HT-29 (cell line): ENCODE measurements at places on chromosomes 6 and 20. TPM values are rescaled to one million over a fixed set of nuclear protein-coding genes. Genes with fewer than 3 reads are reported as not detected.
A peak's percentile ranks its signal among the peaks of the same experiment; 100 is the strongest.

GRCh38 chr20:60210779-60211617 is 252.8 kb downstream of the CDH26 start:
- DNase-seq: peak; percentile 79

CST2 gene
- not detected in 2 replicates for total RNA-seq

RNF39 gene
- total RNA-seq: 3.8 and 6.5 TPM in 2 replicates

GRCh38 chr20:1907586-1907985 is 12.4 kb downstream of the SIRPA start:
- DNase-seq: no peak

MAN1A1 gene
- total RNA-seq: 16.1 and 17.9 TPM in 2 replicates

- DNase-seq: no peak
Observed at GRCh38 chr6:166763606-166764472, 136.8 kb upstream of the RPS6KA2 start.

FAM162B gene
- not detected in 2 replicates for total RNA-seq

DNA sequence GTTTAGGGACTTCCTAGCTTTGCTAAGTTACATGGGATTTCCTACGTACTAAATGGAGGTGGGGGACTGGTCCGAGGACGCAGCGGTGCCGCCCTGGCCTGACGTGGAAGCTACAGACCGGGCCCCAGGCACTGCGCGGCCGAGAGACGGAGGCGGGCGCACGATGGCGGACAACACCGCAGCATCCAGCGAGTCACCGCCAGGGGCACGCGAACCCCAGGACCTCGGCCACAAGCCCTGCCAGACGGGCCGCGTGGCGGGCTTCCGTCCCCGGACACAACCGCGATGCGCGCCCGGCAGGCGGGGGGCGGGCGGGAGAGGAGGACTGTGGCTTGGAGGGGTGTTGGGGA is 1516.9 kb upstream of the DEFB115 start:
- no peak for DNase-seq

DNA sequence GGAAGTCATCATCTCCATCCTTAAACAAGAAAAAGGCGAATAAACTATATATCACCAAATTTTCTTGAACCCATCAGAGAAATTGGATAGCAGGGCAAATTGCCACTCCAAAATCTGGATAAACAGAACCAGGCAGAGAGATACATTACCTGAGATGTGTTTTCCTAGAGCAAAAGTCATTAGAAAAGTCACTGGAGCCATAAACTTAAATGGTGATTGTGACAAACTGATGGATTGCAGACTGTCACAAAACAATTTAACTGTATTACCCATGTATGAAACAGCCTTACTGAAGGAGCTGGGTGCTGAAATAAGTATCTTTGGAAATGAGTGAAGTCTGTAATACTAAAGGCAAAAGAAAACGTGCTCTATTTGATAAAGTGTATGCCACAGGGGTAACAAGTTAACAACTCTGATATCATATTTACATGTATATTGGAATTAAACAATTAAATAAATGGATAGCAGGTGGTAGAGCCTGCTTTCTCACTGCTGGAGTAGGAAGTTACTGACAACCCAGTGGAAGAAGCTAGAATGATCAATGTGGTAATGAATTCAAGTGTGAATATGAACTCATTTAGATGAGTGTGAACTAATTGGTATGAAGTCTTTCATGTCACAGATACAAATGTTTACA is 186.9 kb downstream of the LMBRD1 start:
- DNase-seq: no peak

DNA sequence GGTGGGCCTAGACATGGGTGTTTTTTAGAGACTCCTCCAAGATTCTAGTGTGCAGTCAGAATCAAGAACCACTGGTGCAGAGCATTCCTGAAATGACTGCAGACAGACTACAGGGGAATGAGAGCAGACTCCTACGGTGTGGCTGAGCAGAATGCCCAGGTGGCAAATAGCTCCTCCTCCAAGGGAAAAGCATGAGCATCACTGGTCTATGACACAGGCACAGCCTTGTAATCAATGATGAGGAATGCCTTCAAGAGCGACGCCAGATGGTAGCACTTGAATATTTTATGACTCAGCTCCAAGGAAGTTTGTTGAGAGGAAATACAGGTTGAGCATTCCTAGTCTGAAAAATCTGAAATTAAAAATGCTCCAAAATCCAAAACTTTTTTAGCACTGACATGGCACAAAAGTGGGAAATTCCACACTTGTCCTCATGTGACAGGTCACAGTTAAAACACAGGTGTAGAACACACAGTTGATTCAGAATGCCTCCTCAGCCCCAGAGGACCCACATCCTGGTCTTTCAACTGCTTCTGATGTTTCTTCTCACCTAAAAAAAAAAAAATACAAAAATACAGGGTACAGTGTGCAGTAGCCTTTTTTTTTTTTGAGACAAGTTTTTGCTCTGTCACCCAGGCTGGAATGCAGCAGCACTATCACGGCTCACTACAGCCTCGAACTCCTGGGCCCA is 10.6 kb upstream of the FAM8A1 start:
- DNase-seq: peak; percentile 76
